ENCODE measurements at places on chromosomes 3 and 15.

DNA sequence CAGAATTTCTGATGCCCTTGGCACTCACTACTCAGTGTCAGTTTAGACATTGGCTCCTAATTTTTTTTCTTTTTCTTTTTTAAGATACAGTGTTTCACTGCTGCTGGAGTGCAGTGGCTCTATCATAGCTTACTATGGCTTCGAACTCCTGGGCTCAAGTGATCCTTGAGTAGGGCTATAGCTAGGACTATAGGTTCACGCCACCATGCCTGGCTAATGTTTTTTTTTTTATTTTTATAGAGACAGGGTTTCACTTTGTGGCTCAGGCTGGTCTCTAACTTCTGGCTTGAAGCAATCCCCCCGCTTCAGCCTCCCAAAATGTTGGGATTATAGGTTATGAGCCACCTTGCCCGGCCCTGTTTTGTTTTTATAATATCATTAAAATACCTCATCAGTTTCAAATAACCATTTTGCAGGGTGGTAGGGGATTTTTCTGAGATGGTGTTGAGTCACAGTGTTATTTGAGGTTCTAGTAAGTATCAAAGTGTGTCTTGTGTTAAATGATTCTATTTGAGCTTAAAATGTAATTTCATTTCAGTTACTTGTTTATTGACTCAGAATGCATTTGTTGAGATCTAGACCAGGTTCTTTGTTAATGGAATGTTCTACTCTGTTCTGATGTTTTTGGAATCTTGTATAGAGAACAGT lies 7.0 kb downstream of the FNDC3B start:
- DNase-seq: peak; percentile 9

DNA sequence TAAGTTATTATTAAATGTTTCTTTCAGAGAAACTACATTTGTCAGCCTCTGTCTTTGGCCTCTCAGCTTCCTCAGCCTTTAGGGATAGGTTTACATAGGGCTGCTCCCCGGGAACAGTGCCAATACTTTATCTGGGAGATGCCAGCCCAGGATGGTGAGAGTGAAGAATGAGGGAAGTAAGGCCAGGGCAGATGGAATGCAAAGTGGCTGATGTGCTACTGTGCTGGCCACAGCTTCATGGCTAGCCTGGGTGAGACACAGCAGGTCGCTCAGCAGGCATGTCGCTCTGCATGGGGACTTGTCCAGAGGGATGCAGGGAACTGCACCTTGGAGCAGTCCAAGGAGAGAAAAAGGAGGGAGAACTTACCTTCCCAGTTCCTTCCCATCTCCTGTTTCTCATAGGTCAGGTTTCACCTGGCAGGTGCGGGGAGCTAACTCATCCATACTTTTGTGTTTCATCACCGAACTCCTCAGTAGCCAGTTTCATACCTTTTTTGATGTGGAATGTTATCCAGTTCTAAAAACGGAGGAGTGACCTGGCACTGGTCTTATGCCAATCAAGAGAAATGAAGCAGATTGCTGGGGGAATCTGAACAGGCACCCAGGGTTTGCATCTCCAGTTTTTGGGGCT lies 30.9 kb upstream of the C15orf39 start:
- peak; percentile 10 for DNase-seq

- DNase-seq: peak; percentile 82
Measured at GRCh38 chr3:195697582-195698324, 23.0 kb upstream of the MUC20 start.

GRCh38 chr3:2879023-2879422 lies 231.2 kb downstream of the IL5RA start:
- no peak for DNase-seq

GRCh38 chr3:46733026-46733800 lies 15.5 kb upstream of the PRSS50 start:
- no peak for DNase-seq

- DNase-seq: no peak
Measured at GRCh38 chr3:143671626-143672025, 176.6 kb downstream of the SLC9A9 start.

DNA sequence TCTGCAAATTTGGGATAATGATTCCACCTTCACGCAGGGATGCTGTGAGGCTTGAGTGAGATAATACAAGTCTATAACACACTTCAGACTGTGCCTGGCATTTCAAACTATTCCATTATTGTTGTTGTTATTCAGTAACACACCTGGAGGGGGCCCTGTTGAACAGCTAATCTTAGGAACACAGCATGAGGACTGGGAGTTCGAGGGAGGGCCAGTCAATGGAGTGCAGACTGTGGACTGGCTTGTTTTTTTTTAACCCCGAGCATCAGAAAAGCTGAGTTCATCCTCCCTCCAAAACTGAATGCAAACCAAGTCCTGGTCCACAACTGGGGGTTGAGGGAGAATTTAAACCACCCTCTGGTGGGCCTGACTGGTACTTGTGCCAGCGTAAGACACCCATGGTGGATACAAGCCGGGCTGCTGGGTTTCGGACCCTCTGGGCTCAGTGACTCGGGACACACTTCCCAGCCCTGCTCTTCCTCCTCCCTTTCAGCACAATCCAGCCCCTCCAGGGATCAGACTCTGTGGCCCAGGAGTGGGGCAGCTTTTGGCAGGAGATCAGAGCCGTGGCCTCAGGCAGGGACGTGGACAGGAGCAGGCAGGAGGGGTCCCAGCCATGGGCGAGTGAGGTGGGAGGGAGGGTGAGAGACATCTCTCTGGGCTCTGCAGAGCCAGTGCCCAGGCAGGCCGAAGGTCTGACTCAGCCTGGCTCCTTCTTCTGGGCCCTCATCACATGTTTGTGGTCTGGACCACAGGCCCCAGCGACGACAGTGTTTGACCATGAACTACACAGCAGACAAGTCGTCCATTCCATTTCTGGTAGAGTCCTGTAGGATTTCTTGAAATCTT lies 36.3 kb upstream of the MEX3B start:
- DNase-seq: peak; percentile 94

GRCh38 chr3:116161575-116162525 lies 283.4 kb downstream of the LSAMP start:
- DNase-seq: no peak

GRCh38 chr15:28954466-28955159 lies 68.8 kb downstream of the APBA2 start:
- DNase-seq: no peak

GRCh38 chr15:88644741-88645140 lies 5.9 kb downstream of the ISG20 start:
- DNase-seq: no peak

GRCh38 chr3:104960579-104960978 lies 406.1 kb upstream of the ALCAM start:
- DNase-seq: peak; percentile 52

DNA sequence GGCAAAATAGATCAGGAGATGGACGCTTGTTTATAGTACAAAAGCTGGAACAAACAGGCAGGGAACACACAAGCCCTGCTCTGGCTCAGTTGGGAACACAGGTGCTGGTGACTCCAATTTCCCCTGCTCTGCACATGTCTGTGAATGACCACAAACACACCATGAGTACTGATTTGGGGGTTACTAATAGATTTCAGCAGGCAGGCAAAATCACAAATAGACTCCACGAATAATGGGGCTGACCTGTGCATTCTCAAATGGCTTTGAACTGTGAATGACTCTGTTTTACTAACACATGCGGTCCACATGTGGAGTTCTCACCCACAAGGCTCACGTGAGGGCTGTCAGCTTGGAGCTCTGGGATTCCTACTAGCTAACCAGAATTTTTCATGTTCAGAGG lies 3.9 kb downstream of the RTP3 start:
- DNase-seq: peak; percentile 45

- no peak for DNase-seq
Measured at GRCh38 chr3:52982839-52983238, 63.0 kb downstream of the SFMBT1 start.

GRCh38 chr3:192825657-192826200 lies 91.9 kb downstream of the MB21D2 start:
- peak; percentile 18 for DNase-seq

- DNase-seq: no peak
Measured at GRCh38 chr3:74402821-74403220, 211.6 kb downstream of the CNTN3 start.

DNA sequence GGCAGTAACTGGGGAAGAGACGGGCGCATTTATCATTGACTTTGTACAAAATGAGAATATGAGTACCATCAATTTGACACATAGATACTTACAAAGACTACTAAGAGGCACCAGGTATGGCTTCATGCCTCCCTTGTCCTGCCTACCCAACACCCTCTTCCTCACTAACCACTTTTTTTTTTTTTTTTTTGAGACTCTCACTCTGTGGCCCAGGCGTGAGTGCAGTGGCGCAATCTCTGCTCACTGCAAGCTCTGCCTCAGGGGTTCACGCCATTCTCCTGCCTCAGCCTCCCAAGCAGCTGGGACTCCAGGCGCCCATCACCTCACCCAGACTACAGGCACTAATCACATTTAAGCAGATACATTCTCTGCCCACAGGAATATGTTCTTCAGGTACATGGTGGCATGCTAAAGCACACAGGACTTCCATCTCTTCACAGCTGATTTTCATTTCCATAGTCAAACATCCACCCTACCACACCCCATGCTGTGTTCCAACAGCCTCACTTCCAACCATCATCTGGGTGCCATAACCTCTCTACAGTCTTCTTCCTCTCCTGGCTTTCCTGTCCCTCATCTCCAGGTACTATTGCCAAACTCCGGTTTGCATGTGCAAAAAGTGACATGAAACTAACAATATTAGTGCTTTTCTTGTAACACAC lies 41.7 kb downstream of the RAB27A start:
- DNase-seq: no peak

GRCh38 chr3:179970746-179971145 lies 66.0 kb downstream of the PEX5L start:
- DNase-seq: no peak

DNA sequence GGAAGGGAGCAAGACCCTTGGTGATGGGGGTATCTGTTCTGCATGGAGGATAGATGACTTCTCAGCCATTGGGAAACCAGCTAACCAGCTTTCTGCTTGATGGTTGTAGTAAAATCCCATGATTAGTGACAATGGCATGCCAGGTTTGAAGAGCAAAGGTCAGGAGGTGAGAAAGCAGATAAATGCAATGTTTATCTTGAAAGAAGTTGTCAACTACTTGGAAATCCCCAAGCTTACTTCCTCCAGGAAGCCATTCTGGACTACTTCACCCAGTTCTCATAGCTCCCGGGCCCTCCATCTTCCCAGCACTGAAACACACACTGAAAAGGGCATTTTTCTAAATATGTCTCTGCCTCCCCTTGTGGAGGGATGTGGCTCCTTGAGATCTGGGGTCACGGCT lies 51.3 kb downstream of the SMAD3 start:
- DNase-seq: no peak

- no peak for DNase-seq
Measured at GRCh38 chr3:18445401-18446148, 20.4 kb upstream of the SATB1 start.

GRCh38 chr3:177421481-177421785 lies 224.2 kb upstream of the TBL1XR1 start:
- DNase-seq: no peak

GRCh38 chr15:57551715-57552677 lies 39.7 kb upstream of the MYZAP start:
- peak; percentile 91 for DNase-seq

DNA sequence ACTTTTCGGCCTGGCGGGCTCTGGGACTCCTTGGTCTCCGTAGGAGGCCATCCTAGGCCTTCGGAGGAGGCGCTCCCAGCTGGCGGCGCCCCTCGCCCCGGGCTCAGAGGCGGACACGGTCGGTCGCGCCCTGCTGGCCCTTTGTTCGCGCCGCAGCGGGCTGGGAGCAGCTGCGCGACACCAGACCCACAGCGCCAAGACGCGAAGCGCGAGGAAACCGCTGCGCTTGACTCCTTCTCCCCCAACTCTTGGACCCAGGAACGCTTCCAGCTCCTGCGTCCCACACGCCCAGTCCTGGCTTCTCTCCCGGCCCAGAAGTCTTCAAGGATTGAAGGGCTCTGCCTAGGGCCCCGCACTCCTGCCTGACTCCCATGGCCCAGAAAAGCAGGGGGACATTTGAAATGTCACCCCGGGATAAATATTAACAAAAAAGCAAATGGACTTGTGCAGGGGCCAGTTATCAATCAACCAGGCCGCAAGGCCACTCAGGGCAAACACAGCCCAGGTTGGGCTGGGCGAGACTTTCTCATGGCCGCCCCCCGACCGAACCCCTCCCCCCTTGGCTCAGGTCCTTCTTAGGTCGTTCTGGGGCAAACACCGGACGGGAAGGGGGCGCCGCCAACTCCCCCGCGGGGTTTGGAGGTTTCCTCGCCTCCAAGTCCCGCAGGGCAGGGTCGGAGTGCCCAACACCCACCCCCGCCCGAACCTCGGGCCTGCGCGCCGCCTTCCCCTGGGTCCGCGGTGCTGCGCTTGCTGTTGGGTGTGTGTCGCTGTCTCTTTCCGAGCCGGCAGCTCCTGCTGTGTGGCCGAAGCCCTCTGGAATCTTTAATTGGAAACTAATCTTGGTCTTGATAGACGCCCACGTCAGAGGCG lies 5.1 kb downstream of the ONECUT1 start:
- no peak for DNase-seq

GRCh38 chr15:70014860-70015490 lies 82.7 kb downstream of the TLE3 start:
- no peak for DNase-seq

- no peak for DNase-seq
Measured at GRCh38 chr3:173945806-173946205, 548.3 kb downstream of the NLGN1 start.

DNA sequence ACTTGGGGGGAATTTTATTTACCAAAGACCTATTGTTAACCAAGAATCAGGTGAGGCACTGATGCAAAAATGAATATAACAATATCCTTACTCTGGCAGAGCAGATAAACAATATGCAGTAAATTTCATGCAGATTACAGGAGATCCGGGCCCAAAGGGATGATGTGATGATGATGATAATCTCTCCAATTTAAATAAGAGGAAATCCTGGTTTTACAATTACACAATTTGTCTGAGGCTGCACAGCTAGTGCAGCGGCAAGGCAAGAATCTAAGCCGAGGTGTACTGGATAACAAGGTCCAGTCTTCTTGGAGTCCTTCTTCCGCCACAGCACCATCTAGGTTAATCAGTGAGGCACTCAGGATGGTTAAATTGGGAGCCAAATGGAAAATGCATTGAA lies 2.4 kb upstream of the MESD start:
- DNase-seq: no peak

DNA sequence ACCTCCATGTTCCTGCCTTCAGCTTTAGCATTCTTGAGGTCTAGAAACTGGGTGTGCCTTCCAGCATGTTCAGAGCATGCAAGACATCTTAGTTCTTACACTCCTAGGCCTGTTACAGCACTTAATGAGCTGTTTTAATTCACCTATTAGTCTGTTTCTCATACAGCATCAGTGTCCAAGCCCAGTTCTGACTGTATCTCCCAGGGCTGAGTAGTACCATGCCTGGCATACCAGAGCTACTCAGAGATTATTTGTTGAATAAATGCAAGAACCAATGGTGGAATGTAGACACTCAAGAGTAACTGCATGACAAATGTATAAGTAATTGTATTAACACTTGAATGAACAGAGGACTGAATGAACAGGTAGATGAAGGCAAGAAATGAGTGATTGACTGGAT lies 61.8 kb upstream of the SCN5A start:
- DNase-seq: no peak

GRCh38 chr3:130857336-130858026 lies 36.4 kb upstream of the ATP2C1 start:
- no peak for DNase-seq

Data from fibroblast of skin of right biceps (primary cell).